Stimulated activated CD8-positive, alpha-beta memory T cell treated with anti-CD3 and anti-CD28 coated beads, Interleukin-15, amount 100 ng/mL, for 4 hours (primary cell): ENCODE measurements at places on chromosomes 3 and 15.

- DNase-seq = no peak
Observed at GRCh38 chr15:94416820-94417219, 185.5 kb downstream of the MCTP2 start.

GRCh38 chr15:90581771-90582352 lies 52.1 kb downstream of the CRTC3 start:
- DNase-seq = no peak

GRCh38 chr3:184399410-184399809 lies 19.6 kb downstream of the CHRD start:
- no peak for DNase-seq

DNA sequence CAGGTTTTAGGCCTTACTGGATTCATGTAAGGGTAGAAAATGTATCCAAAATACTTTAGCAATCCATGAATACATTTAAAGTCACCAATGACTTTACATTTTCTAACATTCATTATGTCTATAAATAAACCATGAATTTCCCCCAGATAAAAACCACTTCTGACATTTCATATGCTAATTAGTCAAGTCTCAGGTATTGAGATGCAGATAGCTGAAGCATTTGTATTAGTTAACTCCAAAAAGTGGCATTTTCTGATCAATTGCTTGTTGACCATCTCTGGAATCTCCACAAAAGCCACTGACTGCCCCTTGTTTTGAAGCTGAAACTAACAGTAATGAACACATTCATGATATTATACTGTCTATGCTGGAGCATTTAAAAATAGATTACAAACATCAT lies 68.4 kb upstream of the RAP2B start:
- DNase-seq = no peak

DNA sequence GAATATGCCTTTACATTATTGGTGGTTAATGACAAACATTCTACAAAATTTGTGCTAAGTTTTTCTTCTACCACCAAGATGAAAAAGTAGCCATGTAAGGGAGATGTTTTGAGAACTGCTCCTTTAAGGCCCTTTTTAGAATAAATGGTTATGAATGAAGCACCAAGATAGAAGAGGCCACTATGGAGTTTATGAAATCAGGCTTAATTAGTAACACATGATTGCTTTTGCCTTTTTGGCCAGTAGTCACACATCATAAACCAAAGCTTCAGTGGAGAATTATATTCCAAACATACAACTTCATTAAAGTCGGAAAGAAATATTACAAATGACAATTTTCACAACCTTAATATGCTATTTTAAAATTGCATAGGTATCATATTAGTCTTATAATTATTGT lies 331.7 kb downstream of the RBMS3 start:
- DNase-seq = no peak

DNA sequence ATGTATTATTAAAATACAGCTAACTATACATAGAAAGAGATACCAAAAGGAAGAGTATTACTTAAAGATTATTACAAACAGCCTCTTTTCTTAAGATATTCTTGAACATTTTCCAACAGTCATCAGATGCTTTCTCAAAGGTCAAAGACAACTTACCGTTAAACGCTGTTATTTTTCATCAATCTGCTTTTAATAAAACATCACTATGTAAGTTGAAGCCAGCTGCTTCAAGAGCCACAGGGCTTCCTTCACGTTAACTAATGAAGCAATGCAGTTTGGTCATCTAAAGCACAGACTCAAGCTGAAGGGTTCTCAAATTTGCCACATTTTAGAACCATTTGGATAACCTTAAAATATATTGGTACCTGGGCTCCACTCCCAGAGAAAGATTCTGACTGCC lies 578.8 kb downstream of the ROBO2 start:
- no peak for DNase-seq

GRCh38 chr3:129185783-129186182 lies 2.1 kb upstream of the CNBP start:
- DNase-seq = no peak

GRCh38 chr3:43221076-43221475 lies 65.3 kb upstream of the SNRK start:
- DNase-seq = no peak

DNA sequence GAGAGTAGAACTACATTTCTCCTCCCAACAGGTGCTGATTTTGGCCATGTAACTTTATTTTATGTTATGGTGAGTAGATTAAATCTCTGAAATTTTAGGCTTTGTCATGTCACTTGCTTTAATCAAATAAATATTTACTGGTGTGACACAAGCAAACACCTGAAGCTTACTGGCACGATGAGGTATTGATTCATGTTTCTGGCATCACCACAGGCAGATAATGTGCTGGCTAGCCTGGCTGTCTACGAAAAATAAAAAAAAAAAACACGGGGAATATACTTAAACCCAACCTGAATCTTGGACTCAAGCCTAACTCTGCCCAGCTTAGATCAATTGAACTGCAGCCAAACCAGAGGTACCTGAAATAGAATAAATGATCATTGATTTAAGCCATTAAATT lies 65.6 kb upstream of the CADM2 start:
- DNase-seq = no peak

- no peak for DNase-seq
Observed at GRCh38 chr3:37308247-37308646, 133.9 kb upstream of the LRRFIP2 start.

- peak; percentile 67 for DNase-seq
Observed at GRCh38 chr15:30903497-30904187, at the start of gene FAN1. FAN1 (plus strand) TSS chr15:30903915; CDS start chr15:30904664, 749 bp downstream.

DNA sequence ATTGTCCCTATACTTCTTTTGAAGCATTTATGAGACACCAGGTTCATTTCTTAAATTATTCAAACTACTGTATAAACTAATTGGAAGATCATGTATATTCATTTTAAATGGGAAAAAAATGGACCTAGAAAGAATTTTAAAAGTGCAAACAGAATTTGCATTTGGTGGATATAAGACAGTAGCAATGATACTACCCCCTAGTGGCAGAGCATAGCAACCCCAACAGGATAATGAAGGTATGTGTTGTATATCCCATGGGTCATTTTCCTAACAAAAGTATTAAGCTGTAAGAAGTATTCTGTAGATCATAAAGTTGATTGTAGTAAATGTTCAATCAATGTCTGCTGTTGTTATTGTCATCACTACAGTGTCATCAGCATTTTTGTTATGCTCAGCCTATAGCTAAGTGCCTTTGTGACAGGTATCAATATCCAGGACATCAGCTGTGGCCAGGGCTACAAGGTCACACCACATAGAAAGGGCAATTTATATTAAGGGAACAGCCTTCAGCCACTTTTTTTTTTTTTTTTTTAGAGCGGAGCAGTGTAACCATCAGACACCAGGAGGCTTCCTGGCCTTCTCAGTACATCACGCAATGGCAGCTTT lies 175.8 kb downstream of the FOXB1 start:
- DNase-seq = no peak

- no peak for DNase-seq
Observed at GRCh38 chr3:127464642-127465041, 125.9 kb downstream of the TPRA1 start.

- no peak for DNase-seq
Observed at GRCh38 chr3:141266797-141267555, 35.4 kb downstream of the PXYLP1 start.

DNA sequence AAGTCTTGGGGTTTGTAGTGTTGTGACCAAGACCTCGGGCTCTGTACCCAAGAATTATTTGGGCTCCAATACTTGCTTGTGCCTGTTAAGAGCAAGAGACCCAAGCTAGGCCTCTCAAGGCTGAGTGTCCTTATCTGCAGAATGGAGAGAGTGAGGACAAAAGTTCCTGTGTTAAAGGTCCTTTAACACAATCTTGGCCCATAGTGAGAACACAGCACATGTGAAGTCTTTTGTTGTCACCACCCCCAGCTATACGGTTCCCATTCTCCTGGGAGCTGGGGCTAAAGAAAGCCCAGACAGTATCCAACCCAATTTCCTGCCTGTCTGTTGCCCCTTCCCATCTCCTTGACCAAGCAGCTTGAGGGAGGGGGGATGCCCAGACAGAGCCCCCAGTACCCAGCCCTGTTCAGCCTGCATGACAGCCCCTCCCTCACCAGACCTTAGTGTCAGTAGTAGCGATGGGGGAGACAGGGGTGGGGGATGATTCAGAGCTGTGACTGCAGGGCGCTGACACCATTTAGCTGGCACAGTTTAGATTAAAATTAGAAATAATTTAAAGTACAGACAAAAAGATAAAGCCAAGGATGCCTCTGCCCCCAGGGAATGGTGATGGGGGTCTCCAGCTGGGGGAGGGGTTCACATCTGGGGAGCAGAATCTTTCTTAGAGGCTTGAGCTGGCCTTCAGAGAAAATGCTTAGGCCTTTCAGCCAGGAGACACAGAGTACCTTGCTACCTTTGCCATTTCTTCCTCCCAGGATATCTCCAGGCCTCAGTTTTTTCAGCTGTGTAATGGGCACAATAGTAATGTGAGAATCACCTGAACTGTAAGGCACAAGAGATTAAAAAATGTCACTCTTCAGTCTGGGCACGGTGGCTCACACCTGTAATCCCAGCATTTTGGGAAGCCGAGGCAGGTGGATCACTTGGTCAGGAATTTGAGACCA lies 2.7 kb downstream of the PRKCD start:
- no peak for DNase-seq

GRCh38 chr3:119221779-119222320 lies 18.8 kb downstream of the B4GALT4 start:
- no peak for DNase-seq

DNA sequence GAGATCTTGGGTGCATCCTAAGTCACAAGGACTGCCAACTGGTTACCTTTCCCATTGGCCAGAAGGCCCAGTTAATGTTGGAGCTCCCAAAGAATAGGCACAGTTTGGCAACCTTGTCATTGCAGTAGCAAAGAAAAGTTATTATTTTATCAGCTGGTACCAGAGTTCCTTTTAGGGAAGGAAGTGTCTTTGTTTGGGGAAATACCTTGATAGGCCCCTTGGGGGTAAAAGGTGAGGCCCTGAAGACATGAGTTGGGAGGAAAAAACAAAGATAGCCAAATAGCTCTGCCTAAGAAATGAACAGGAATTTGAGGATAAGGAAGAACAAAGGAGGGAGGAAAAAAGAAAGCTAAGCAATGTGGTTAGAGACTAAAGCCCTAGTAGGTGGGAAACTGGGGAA lies 85.8 kb downstream of the ANP32A start:
- no peak for DNase-seq

GRCh38 chr3:157912514-157913451 lies 193.4 kb downstream of the SHOX2 start:
- no peak for DNase-seq

- no peak for DNase-seq
Observed at GRCh38 chr15:38868326-38869114, 303.9 kb upstream of the RASGRP1 start.

- no peak for DNase-seq
Observed at GRCh38 chr3:150300852-150301517, 107.1 kb upstream of the TSC22D2 start.

DNA sequence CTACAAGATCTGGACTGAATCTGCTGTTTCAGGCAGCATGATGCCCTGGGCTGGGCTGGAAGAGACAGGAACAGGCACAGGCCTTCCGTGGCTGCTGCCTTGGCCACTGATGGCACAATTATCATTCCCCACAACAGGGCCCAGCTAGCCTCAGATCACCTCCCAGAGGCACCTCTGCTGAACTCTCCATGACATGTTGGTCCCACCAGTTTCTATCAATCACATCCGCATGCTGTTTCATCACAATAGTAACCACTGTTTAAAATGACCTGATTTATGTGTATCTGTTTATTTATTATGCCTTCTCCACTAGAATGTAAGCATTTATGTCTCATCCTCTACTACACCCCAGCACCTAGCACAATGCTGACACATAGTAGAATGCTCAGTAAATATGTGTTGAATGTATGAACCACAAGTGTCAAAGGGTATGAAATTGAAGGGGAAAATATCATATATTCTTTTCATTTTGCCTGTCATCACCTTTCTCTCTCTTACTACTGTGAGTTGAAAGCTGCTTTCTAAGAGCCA lies 32.7 kb upstream of the ZBTB38 start:
- no peak for DNase-seq

DNA sequence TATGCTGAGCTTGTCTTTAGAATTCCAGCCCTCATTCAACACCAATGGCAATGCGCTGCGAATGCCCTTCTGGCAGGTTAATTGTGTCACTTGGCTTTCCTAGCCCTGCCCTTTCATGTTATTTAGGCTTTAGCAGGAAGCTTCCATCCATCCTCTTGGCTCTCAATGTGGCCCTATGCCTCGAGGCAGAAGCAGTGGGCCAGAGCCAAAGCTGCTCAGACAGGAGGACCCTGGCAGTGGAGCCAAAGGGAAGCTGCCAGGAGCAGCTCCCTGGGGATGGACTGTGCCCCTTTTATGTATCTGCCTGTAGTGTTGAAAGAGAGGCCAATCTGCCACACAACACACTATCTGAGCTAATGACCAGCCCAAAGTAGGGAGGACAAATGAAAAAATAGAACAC lies 376.4 kb downstream of the CTNNB1 start:
- no peak for DNase-seq

GRCh38 chr3:134536781-134537180 lies 50.9 kb downstream of the CEP63 start:
- DNase-seq = no peak

GRCh38 chr3:175310046-175310445 lies 450.9 kb downstream of the NAALADL2 start:
- DNase-seq = no peak

DNA sequence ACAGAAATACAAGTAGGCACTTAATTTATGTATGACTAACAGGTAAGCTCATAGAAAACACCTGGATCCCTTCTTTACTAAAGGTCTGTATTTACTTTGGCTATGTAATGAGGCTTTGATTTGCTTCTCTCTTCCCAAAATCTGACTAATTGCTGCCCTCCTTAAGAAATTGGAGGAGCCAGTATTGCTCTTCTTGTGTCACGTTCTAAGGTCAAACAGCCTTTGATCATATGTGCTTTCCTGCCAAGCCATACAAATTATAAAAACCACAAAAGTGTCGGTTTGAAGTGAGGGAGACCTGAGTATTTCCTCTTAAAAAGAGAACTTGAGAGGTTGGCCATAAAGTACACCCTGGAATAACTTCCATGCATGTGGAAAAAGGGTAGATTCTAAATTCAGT lies 112.1 kb upstream of the MB21D2 start:
- DNase-seq = no peak

DNA sequence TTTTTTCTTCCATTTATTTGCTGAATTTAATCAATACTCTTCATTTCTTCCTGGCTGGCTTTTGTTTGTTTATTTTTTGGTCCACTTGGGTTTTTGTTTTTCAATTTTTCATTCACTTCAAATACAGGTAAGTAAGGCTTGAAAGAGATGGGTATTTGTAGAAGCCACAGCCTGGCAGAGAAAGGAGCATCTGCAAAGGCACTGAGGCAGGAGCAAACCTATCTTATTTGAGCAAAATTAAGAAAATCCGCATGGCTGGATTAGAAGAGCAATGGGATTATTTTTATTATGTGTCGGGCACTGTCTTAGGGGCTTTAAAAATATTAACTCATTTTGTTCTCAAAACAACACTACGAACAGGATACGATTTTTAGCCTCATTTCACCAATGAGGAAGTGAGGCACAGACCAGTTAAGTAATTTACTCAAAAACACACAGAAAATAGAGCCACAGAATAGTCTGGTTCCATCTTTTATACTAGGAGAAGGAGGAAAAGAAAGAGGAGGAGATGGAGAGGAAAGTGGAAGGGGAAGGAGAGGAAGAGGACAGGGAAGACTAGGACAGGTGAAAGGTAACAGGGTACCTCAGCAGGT lies 35.1 kb upstream of the CCDC80 start:
- no peak for DNase-seq

- DNase-seq = no peak
Observed at GRCh38 chr3:112847692-112848091, 1.0 kb upstream of the CD200R1L start.
